ENCODE measurements at places on chromosomes 1 and 21.

DNA sequence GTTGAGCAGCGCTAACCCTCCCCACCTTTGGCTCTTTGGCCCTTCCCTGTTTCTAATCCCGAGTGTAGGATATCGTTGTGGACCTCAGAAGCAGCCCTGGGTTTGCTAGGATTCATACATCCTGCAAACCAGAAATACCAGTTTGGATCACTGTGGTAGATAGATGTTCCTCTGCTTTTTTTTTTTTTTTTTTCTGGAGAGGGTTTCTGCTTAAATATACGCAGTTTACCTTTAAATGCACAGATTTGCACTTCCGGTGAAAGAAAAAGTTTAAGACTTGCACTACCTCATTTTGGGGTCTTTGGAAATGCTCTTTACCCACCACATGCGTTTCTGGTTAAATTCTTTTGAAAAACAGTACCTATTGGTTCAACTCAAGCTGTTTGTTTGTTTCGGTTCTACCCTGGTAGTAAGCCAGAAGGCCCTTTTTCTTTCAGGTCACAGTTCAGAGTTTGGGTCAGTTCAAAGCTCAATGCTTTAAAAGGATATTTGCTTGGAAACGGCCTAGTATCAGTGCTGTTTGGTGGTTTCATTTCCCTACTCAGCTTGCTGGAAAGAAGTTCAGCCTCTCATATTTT is 908 bp downstream of the DDI2 start:
- no peak for DNase-seq

GRCh38 chr1:181123173-181123572 is 34.7 kb downstream of the IER5 start:
- DNase-seq, result no peak

- no peak for DNase-seq
Measured at GRCh38 chr1:7174561-7174960, 389.3 kb downstream of the CAMTA1 start.

- no peak for DNase-seq
Measured at GRCh38 chr1:213050745-213051126, 305 bp upstream of the RPS6KC1 start.

DNA sequence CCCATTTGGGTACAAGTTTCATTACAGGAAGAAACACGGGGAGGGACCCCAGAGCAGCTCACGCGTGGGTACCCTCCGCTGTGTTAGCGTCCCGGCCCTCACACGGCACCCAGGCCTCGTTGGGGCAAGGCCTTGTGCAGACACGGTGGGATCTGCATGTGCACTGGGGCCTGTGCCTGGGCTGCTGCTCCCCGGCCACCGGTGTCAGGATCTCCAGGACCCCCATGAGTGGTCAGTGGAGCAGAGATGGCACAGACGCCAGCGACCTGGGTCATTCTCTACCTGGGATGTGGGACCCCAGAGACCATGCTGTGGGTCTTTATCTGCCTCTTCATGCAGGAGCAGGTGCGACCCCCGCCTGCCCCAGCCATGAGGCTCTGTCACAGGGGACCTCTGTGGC is 5.4 kb upstream of the SAMD11 start:
- DNase-seq, result no peak

GRCh38 chr1:226461087-226461486 is 53.2 kb upstream of the PARP1 start:
- DNase-seq, result no peak

- no peak for DNase-seq
Measured at GRCh38 chr1:76289692-76290091, 215.1 kb downstream of the ST6GALNAC3 start.

All from uterus (tissue), 4 donors.